ENCODE measurements at places on chromosomes 7 and 10.
A peak's percentile ranks its signal among the peaks of the same experiment; 100 is the strongest.

- H3K4me3 ChIP-seq = no peak overlapping the region
- no peak for DNase-seq
- H3K36me3 ChIP-seq = peaks cover 1% of the 10 kb centered on the region
- H3K4me1 ChIP-seq = peaks cover 14% of the 10 kb centered on the region
These were observed 15.3 kb downstream of the IGF2BP3 start for GRCh38 chr7:23454881-23455526.

GRCh38 chr10:114404171-114405010 is at the start of gene AFAP1L2:
Gene AFAP1L2 (minus strand): TSS chr10:114404502. CDS start chr10:114404455, 47 bp downstream.
- H3K27me3 ChIP-seq = peaks cover 9% of the 10 kb centered on the region
- no peak for DNase-seq
- H3K4me1 ChIP-seq = peaks cover under 1% of the 10 kb centered on the region
- H3K36me3 ChIP-seq = no peaks in the 10 kb centered on the region
- H3K27ac ChIP-seq = no peak within 1 kb of the TSS

DNA sequence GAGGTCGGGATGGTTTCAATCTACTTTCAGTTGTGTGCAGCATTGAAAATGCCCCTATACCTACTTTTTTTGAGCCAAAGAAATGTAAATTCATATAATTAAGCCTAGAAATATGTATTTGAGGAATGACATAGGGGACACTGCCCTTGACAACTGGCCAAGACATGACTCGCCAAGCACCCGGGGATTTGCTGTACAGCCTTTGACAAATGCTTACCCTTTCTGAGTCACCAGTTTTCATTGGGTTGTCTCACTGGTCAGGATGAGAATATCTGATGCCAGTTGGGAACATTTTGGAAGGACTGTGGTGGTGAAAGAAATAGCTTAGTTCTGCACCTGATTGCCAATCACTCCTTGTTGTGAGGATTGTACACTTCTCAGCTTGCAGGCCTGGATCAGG is 166.8 kb upstream of the HABP2 start:
- DNase-seq = no peak
- H3K27me3 ChIP-seq = no peaks in the 10 kb centered on the region
- H3K27ac ChIP-seq = no peak overlapping the region
- no peaks in the 10 kb centered on the region for H3K4me1 ChIP-seq
- H3K36me3 ChIP-seq = no peaks in the 10 kb centered on the region

GRCh38 chr7:2162959-2163358 is 69.8 kb downstream of the MAD1L1 start:
- no peaks in the 10 kb centered on the region for H3K27me3 ChIP-seq
- no peak overlapping the region for H3K4me3 ChIP-seq
- H3K27ac ChIP-seq = no peak overlapping the region
- H3K4me1 ChIP-seq = peaks cover 13% of the 10 kb centered on the region
- H3K36me3 ChIP-seq = no peaks in the 10 kb centered on the region

GRCh38 chr10:50788951-50789945 is 49.5 kb downstream of the ASAH2B start:
- no peak overlapping the region for H3K27ac ChIP-seq
- no peak overlapping the region for H3K4me3 ChIP-seq
- no peaks in the 10 kb centered on the region for H3K27me3 ChIP-seq
- H3K4me1 ChIP-seq = peaks cover 3% of the 10 kb centered on the region

GRCh38 chr7:101698964-101699363 is 69.9 kb upstream of the MYL10 start:
- H3K4me3 ChIP-seq = no peak overlapping the region
- no peak overlapping the region for H3K27ac ChIP-seq
- H3K4me1 ChIP-seq = no peaks in the 10 kb centered on the region
- H3K36me3 ChIP-seq = no peaks in the 10 kb centered on the region
- no peaks in the 10 kb centered on the region for H3K27me3 ChIP-seq

DNA sequence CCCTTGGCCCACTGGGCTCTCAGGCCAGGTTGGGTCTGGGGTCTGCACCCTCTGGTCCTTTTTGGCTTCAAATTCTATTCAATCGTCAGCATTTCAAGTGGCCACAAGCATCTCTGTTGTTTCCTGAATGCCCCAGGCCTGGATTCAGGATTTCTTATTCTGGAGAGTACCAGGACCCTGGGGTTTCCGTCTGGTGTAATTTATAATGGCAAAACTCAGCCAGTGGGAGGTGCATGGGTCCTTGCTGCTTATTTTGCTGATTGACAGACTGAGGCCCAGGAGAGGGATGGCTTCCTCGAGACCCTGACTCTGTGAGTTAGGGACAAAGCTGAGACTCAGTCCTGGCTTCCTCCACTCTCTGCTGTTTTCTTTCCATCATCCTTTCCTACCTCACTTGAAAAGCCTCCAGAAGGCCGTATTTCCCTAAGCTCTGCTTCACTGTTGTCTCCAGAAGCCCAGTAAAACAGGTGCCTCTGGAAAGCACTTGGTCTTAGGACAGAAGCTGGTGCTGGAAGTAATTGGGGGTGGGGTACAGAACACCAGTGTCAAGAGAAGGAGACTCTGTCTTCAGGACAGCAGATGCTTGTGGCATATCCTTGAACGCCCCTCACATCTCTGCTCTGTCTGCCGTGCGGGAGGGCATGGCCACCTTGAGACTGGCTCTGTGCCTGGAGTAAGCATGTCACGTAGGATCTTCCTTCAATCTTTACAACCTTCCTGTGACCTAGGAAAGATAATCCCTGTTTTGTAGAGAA is 39.4 kb upstream of the SH2D4B start:
- H3K4me1 ChIP-seq = peaks cover 22% of the 10 kb centered on the region
- H3K4me3 ChIP-seq = no peak overlapping the region
- H3K27ac ChIP-seq = no peak overlapping the region
- H3K36me3 ChIP-seq = no peaks in the 10 kb centered on the region
- H3K27me3 ChIP-seq = no peaks in the 10 kb centered on the region

- H3K4me1 ChIP-seq = no peaks in the 10 kb centered on the region
- no peak for DNase-seq
- no peak overlapping the region for H3K27ac ChIP-seq
- no peaks in the 10 kb centered on the region for H3K27me3 ChIP-seq
These were observed 9.4 kb downstream of the IFRD1 start for GRCh38 chr7:112459645-112460044.

DNA sequence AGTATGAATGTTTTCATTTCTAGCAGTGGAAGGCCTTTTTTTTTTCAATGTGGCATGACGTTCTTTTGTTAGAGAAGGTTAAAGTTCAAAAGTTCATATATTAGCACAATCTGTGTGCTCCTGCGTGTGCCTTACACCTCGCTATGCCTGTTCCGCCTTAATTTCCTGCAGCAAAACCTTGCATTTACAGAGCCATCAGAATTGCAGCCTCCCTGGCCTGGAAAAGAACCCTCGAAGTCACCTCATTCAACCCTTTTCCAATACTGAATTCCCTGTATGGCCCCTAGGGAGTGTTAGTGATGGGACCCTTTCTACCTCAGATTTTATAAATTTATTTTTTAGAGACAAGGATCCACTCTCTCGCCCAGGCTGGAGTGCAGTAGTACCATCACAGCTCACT is 103.5 kb upstream of the ZNF438 start:
- H3K4me1 ChIP-seq = peaks cover 7% of the 10 kb centered on the region
- H3K4me3 ChIP-seq = no peak overlapping the region
- no peak for DNase-seq
- no peak overlapping the region for H3K27ac ChIP-seq
- H3K36me3 ChIP-seq = no peaks in the 10 kb centered on the region

- H3K36me3 ChIP-seq = no peaks in the 10 kb centered on the region
- no peak overlapping the region for H3K27ac ChIP-seq
- no peak for DNase-seq
- H3K27me3 ChIP-seq = no peaks in the 10 kb centered on the region
- no peak overlapping the region for H3K4me3 ChIP-seq
These were observed 181.4 kb upstream of the ETV1 start for GRCh38 chr7:14170872-14171271.

- DNase-seq = no peak
- no peaks in the 10 kb centered on the region for H3K36me3 ChIP-seq
- no peaks in the 10 kb centered on the region for H3K27me3 ChIP-seq
- no peak overlapping the region for H3K27ac ChIP-seq
These were observed 9.2 kb upstream of the FOXP2 start for GRCh38 chr7:114405427-114405826.

GRCh38 chr10:22230158-22230833 is 12.5 kb upstream of the EBLN1 start:
- no peak for DNase-seq
- peaks cover 2% of the 10 kb centered on the region for H3K27me3 ChIP-seq
- no peaks in the 10 kb centered on the region for H3K36me3 ChIP-seq
- H3K27ac ChIP-seq = no peak overlapping the region

- H3K4me1 ChIP-seq = no peaks in the 10 kb centered on the region
- no peaks in the 10 kb centered on the region for H3K27me3 ChIP-seq
- no peak overlapping the region for H3K4me3 ChIP-seq
- peak; percentile 86 for DNase-seq
- no peaks in the 10 kb centered on the region for H3K36me3 ChIP-seq
These were observed 8.6 kb downstream of the BTBD16 start for GRCh38 chr10:122279725-122280141.

GRCh38 chr10:89702121-89702480 is 711 bp downstream of the KIF20B start:
- no peaks in the 10 kb centered on the region for H3K36me3 ChIP-seq
- H3K4me3 ChIP-seq = peak overlapping the region; percentile 99
- no peak for DNase-seq
- peaks cover 4% of the 10 kb centered on the region for H3K4me1 ChIP-seq
- peak overlapping the region; percentile 87 for H3K27ac ChIP-seq

DNA sequence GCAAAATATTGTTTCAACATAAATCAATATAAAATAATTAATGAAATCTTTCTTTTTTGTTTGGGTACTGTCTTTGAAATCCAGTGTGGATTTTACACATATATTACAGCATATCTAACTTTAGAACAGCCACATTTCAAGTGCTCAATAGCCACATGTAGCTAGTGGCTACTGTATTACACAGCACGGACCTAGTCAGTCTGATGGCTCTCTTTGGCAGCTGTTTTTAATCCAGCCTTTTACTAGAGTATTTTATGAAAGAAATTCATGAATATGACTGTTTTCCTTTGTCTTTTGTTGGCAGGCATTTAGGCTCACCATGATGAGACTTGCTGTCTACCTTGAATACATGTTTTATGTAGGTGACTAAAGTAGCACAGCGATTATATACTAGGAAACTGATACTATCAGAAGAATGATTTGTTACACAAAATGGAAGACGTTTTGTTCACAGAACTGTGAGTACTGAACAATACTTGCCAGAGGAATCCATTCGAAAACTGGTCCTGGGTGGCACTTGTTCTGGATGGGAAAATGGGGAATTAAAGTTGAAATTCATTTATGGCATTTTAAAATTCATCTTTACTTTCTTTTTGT is 386.7 kb downstream of the PHTF2 start:
- H3K27ac ChIP-seq = no peak overlapping the region
- H3K4me1 ChIP-seq = no peaks in the 10 kb centered on the region
- H3K27me3 ChIP-seq = no peaks in the 10 kb centered on the region
- DNase-seq = no peak

DNA sequence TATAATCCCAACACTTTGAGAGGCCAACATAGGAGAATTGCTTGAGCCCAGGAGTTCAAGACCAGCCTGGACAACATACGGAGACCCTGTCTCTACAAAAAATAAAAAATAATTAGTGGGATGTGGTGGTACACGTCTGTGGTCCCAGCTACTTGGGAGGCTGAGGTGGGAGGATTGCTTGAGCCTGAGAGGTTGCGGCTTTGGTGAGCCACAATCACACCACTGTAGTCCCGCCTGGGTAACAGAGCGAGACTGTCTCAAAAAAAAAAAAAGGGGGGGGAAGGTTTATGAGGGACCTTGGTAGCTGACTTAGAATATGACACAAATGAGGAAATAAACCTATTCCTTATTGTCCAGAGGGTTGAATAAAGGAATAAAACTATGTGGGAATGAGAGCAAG is 30.8 kb downstream of the SCD start:
- peaks cover 2% of the 10 kb centered on the region for H3K4me1 ChIP-seq
- DNase-seq = no peak
- no peaks in the 10 kb centered on the region for H3K27me3 ChIP-seq

DNA sequence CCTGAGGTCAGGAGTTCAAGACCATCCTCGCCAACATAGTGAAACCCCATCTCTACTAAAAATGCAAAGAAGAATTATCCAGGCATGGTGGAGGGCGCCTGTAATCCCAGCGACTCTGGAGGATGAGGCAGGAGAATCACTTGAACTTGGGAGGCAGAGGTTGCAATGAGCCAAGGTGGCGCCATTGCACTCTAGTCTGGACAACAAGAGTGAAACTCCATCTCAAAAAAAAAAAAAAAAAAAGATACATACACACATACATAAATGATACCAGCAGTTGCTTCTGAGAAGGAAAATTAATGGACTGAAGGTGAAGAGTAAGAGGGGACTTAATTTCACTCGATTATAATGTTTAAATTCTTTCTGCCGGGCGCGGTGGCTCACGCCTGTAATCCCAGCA is 40.2 kb upstream of the PAX2 start:
- H3K27me3 ChIP-seq = peaks cover 26% of the 10 kb centered on the region
- H3K4me3 ChIP-seq = no peak overlapping the region
- no peaks in the 10 kb centered on the region for H3K36me3 ChIP-seq
- H3K27ac ChIP-seq = no peak overlapping the region

DNA sequence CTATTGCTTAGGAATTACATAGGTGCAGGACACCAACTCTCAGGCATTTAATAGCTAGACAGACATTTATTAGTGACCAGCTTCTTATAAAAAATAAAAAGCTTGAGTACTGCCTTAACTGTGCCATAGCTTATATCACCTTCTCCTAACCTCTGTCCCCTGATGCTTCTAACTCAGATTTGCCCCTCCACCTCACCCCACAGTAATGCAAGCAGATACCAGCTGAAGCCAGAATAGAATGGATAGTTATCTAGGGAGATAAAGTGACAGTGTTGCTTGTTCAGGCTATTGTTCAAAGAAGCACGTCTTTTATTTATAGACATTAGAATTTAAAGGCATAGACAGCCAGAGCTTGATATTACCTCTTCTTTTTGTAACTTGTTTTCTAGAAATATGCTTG is 99.6 kb upstream of the GLCCI1 start:
- no peak for DNase-seq
- H3K27me3 ChIP-seq = no peaks in the 10 kb centered on the region
- H3K4me3 ChIP-seq = no peak overlapping the region
- peaks cover 9% of the 10 kb centered on the region for H3K4me1 ChIP-seq

DNA sequence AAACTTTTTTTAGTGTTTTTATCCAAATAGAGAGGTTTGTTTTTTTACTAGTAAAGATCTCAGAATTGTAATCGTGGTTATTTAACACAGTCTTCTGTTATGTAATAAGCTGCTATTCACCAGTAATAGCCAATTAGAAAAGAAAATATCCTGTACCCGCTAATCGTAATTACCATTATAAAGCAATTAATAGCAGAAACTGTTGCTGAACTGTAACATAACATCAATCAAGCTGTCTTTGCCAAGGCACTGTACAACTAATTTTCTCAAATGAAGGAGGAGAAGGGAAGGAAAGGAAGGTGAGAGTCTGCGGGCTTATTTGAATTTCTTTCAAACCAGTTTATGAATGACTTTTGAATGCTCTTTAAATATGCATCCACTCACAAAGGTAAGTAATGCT is 9.3 kb downstream of the ZNF277 start:
- H3K27me3 ChIP-seq = no peaks in the 10 kb centered on the region
- no peak overlapping the region for H3K27ac ChIP-seq
- no peak for DNase-seq

GRCh38 chr10:71220689-71221540 is 8.5 kb downstream of the UNC5B start:
- H3K27ac ChIP-seq = no peak overlapping the region
- peaks cover 23% of the 10 kb centered on the region for H3K4me1 ChIP-seq
- no peaks in the 10 kb centered on the region for H3K27me3 ChIP-seq
- no peaks in the 10 kb centered on the region for H3K36me3 ChIP-seq

GRCh38 chr10:109676703-109677102 is 246.6 kb downstream of the XPNPEP1 start:
- no peak for DNase-seq
- no peaks in the 10 kb centered on the region for H3K27me3 ChIP-seq
- no peak overlapping the region for H3K4me3 ChIP-seq
- H3K36me3 ChIP-seq = no peaks in the 10 kb centered on the region
- H3K4me1 ChIP-seq = no peaks in the 10 kb centered on the region
